GM23338 (cell line): ENCODE measurements at places on chromosomes 5 and 9.
A peak's percentile ranks its signal among the peaks of the same experiment; 100 is the strongest.

DNA sequence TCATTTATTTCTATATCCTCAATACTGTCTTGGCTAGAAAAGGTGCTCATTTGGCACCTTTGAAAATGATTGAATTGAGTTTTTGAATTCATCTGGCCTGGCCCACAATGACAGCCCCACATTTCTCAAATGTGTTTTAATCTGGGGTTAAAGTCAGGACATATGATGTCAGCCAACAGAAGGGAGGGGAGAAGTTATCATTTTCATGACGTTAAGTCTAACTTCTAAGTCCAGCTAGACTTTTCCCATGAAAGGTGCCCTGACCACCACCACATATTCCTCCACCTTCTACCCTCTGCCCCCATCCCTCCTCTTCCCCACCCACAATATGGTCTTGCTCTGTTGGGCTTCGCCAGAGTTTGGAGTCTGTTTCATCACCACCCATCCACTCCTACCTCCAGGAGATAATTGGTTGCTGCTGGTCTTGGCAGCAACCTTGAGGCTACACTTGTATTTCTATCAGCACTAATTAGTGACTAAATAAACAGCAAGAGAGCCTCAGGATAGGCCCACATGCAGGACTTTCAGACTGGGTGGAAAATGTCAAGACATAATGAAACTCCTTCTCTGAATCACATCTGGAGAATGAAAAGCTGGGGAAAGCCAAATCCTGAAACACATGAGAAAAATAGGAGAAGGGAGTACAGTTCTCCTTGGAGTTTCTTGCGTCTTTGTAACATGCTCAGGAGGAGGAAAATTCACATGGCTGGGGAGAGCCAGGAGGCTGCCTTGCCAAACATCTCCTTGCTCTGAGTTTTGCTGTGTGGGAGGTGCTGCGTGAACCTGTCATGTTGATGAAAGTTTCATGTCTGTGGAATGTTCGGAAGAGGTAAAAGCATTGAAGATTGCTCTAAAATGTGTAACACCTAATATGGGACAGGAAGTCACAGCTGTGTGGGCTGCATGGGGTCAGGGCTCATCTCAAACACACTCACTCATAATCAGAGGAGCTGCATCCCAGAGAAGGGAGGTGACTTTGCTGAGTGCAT, 544.7 kb upstream of the KLF4 start:
- no peak for DNase-seq

- DNase-seq, result peak; percentile 69
Measured at GRCh38 chr5:1008451-1009358, at the start of gene NKD2. Gene NKD2, plus strand, starts transcription at chr5:1008802. Its CDS starts 256 bp downstream, at chr5:1009058.

- peak; percentile 10 for DNase-seq
Measured at GRCh38 chr5:159783726-159784247, 132.5 kb upstream of the ADRA1B start.

- no peak for DNase-seq
Measured at GRCh38 chr9:31415164-31415563, 969.3 kb upstream of the ACO1 start.

GRCh38 chr9:18255158-18255629, 218.8 kb upstream of the ADAMTSL1 start:
- DNase-seq, result peak; percentile 91

DNA sequence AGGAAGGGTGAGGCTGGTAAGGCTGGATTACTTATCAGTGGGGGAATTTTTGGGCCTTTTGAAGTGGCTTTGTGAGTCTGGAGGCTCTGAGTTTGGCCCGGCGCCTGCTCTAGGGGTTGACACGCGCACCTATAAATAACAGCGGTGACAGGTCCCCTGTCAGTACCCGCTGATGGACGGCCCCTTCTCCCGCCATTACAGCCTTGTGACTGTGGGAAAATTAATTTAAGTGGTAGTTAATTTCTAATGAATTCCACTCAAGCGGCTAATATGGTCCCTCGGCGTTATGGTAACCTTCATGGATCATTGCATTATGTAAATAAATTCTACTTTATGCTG, 16.5 kb downstream of the MRPL36 start:
- DNase-seq, result no peak

DNA sequence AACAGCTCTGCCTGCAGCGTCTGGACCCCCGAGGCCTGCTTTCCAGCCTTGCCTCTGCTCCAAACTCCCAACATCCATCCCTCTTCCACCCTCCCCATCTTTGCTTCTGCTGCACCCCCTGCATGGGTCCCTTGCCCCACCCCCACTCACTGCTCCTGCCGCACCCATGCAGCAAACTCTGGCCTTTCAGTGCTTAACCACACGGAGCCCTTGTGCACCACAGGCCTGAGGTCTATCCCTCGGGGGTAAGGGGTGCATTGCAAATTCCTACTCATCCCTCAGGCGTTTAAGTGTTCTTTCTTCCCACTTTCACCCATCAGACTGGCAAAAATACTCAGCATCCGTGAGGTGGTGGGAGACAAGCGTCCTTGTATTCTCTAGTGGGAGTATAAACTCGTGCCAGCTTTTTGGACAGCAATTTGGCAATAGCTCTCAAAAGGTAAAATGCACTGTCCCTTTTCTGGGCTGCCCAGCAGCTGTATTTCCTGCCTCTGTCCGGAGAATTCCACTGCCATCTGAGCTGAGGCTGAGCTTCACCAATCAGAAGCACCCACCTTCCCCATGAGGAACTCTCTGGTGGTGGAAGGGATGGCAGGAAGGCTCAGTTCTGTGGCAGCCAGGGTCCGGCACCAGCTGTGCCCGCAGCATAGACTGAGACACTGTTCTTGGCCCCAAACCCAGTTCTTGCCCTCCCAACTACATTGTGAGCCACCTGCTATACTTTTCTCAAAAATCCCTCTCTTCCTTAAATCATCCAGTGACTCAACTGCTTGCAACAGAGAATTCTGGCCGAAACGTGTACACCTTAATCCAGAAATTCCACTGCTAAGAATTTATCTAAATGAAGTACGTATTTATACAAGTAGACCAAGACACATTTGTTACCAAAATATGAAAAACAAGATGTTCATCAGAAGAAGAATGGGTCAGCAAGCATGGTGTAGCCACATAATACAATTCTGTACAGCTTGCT, 15.0 kb downstream of the PSMB7 start:
- no peak for DNase-seq

DNA sequence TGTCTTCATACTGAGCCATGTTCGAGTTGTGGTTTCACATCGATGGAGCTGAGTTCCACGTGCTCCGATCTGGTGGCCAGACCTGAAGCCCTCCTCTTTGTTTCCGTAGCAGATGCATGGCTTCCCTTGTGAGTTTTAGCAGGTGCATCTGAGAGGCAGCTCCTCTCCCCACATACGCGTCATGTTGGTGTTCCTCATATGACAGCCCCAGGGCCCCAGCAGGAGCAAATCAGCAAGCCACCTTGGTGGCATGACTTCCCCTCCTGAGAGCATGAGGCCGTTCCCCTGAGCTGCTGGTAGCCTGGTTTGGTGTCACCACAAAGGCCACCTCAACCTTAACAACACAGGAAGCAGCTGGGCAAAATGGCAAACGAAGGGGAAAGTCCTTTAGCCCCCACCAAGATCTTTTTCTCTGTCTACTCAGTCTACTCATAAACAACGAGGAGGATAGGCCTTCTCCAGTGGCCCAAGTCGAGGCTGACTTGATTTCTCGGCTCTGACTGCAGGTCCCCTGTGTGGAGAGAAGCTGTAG, 5.9 kb downstream of the CYFIP2 start:
- DNase-seq, result no peak

GRCh38 chr5:153517241-153517611, 26.8 kb downstream of the GRIA1 start:
- DNase-seq, result peak; percentile 12

DNA sequence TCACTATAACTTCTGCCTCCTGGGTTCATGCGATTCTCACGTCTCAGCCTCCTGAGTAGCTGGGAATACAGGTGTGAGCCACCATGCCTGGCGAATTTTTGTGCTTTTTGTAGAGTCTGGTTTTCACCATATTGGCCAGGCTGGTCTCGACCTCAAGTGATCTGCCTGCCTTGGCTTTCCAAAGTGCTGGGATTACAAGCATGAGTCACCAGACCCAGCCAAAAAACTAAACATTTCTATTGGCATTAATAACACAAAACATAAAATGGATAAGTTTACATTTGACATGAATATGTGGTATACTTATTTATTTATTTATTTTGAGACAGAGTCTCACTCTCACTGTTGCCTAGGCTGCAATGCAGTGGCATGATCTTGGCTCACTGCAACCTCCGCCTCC, 13.6 kb upstream of the REEP5 start:
- no peak for DNase-seq

- no peak for DNase-seq
Measured at GRCh38 chr9:119221276-119221675, 148.0 kb downstream of the BRINP1 start.

DNA sequence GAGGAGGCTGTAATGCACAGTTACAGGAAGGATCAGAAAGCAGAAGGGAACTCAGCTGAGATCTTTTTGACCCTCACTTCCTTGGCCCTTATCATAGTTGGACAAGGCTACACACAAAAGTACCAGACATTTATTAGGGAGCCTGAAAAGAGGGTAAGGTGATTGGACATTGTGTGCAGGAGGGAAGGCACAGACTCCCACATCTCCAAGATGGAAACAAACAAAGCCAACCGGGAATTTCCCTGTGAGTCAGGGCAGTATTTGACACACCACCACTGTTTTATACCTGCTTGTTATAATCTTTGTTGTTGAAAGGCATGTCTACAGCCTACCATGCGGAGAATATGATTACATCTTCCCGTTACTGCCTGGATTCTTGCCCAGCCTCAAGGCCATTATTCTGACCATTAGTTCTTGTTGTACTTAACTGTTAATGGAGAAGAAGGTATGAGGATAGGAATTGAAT, 3.0 kb upstream of the CCNG1 start:
- DNase-seq, result no peak

- DNase-seq, result peak; percentile 94
Measured at GRCh38 chr5:181167814-181168488, 20.6 kb downstream of the OR2V2 start.
